ENCODE measurements at places on chromosomes 16 and 17.

DNA sequence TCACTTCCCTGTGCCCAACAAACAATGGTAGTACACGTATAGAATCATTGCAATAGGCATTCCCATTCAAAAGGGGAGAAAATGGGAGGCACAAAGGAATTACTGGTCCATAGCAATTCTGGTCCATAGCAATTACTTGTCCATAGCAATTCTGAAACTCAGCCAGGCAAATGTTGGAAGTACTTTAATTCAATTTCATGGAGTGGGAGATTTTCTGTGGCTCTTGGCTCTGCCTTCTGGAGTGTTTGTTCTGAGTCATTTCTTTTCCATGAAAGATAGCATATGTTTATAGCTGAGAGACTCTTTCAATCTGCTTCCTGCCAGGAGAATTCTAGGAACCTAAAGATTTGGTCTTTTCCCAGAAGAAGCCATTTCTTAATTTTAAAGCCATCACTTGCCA is 182.8 kb upstream of the ELAC2 start:
- no peak for DNase-seq

- DNase-seq = no peak
These were observed 660.5 kb downstream of the KCNJ2 start for GRCh38 chr17:70829876-70830275.

GRCh38 chr16:58970775-58971174 is 236.7 kb upstream of the GOT2 start:
- DNase-seq = no peak

DNA sequence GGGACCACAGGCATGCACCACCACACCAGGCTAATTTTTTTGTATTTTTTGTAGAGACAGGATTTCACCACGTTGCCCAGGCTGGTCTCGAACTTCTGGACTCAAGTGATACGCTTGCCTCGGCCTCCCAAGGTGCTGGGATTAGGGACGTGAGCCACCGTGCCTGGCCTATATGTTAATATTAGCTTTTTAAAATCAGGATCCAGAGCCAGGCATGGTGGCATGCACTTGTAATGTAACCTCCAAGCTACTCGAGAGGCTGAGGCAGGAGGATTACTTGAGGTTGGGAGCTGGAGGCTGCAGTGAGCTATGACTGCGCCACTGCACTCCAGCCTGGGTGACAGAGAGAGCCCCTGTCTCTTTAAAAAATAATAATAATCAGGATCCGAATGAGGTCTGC is 8.5 kb upstream of the ADCY7 start:
- DNase-seq = no peak

GRCh38 chr16:82016964-82017363 is 5.7 kb upstream of the SDR42E1 start:
- DNase-seq = no peak

- DNase-seq = no peak
These were observed 37.2 kb downstream of the HAPSTR1 start for GRCh38 chr16:9128346-9129342.

GRCh38 chr17:77382356-77382911 is 241.7 kb downstream of the SEC14L1 start:
- no peak for DNase-seq

DNA sequence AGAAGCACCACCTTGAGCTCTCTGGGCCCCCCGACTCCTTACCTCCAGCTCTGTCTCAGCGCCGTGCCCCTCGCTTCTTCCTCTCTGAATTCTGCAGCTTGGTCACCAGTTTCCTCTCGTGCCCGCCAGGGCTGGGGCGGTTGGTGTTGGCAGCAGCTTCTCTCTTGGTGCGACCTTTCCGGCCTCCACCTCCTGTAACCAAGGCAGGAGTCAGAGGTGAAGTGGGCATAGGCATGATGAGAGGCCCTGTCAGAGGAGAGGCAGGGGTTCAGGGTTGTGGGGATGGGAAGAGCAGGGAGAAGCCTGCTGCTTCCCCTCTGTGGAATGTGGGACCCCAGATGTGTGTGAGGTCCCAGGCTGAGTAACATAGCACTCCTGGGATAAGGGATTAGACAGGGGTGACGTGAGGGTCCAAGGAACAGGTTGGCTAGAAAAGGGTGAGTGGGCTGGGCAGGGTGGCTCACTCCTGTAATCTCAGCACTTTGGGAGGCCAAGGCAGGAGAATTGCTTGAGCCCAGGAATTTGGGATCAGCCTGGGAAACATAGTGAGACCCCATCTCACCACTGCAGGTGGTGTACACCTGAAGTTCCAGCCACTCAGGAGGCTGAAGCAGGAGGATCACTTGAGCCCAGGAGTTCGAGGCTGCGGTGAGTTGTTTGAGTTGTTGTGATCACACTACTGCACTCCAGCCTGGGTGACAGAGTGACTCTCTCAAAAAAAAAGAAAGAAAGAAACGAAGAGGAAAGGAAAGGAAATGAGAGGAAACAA is 626 bp downstream of the NUPR1 start:
- DNase-seq = no peak

GRCh38 chr16:75803753-75804152 is 77.5 kb upstream of the CPHXL start:
- no peak for DNase-seq

- peak; percentile 67 for DNase-seq
These were observed 736 bp downstream of the CNP start for GRCh38 chr17:41967141-41967920.

DNA sequence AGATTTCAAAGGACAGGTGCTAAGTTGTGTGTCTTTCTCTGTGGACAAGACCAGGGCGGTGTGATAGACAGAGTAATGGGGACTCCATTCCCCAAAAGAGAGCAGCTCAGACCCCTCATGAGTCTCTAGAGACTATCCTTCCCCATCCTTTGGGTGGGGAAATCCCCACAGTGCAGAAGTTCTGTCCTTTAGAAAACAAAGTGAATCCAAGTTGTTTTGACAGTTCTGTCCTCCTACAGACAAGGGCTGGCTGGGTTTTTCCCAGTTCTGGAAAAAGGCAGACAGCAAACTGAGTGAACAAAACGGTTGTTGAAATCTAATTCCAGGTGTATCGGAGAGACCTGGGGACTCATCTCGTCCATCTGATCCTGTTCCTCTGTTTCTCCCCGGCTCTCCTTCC is 11.0 kb upstream of the HAS3 start:
- no peak for DNase-seq

DNA sequence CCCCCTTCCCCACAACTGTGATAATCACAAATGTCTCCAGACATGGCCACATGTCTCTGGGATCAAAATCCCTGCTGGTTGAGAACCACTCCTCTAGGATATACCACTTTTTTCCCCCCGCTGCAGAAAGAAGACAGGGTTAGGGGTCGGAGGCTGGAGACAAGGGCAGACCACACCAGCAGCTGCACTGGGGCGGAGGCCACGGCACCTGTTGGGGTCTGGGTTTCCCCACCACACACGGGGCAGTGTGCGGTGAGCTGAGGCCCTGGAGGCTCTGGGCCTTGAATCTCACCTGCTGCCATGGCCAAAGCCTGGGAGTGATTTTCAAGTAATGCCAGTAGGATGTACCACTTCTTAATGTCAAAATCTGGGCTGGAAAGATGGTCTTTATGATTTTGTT is 320.5 kb downstream of the SNX29 start:
- DNase-seq = no peak

GRCh38 chr17:59572301-59572924 is 7.0 kb downstream of the DHX40 start:
- DNase-seq = peak; percentile 34

Measured in hematopoietic multipotent progenitor cell treated with erythropoietin and hydrocortisone succinate and interleukin-3 and kit ligand, for 4 days (in vitro differentiated cells).